Endothelial cell of umbilical vein (primary cell): ENCODE measurements at places on chromosomes 5 and 9.

- H3K4me3 ChIP-seq: no peak overlapping the region
- no peaks in the 10 kb centered on the region for H3K27me3 ChIP-seq
- DNase-seq: no peak
- peaks cover 31% of the 10 kb centered on the region for H3K4me1 ChIP-seq
- peak overlapping the region; percentile 100 for H3K27ac ChIP-seq
Observed at GRCh38 chr9:81391457-81391825, 297.9 kb downstream of the TLE1 start.

GRCh38 chr9:4740638-4741364 lies at the start of gene AK3:
TSS of gene AK3 (minus strand) at chr9:4741202. CDS start at chr9:4741087, 115 bp downstream.
- no peaks in the 10 kb centered on the region for H3K27me3 ChIP-seq
- H3K4me3 ChIP-seq: peak within 1 kb of the TSS; percentile 69
- peak; percentile 85 for DNase-seq
- H3K4me1 ChIP-seq: peaks cover 10% of the 10 kb centered on the region
- H3K36me3 ChIP-seq: no peaks in the 10 kb centered on the region
- H3K27ac ChIP-seq: peak within 1 kb of the TSS; percentile 77

- H3K4me1 ChIP-seq: no peaks in the 10 kb centered on the region
- no peak overlapping the region for H3K27ac ChIP-seq
- no peak for DNase-seq
- H3K36me3 ChIP-seq: no peaks in the 10 kb centered on the region
- no peaks in the 10 kb centered on the region for H3K27me3 ChIP-seq
Observed at GRCh38 chr5:167168971-167169370, 1122.5 kb upstream of the WWC1 start.

GRCh38 chr5:156402387-156402921 lies 75.5 kb downstream of the SGCD start:
- no peaks in the 10 kb centered on the region for H3K27me3 ChIP-seq
- H3K4me1 ChIP-seq: no peaks in the 10 kb centered on the region
- H3K36me3 ChIP-seq: no peaks in the 10 kb centered on the region

GRCh38 chr9:136220017-136220729 lies 15.2 kb upstream of the LHX3 start:
- DNase-seq: no peak
- no peaks in the 10 kb centered on the region for H3K4me1 ChIP-seq
- peaks cover 3% of the 10 kb centered on the region for H3K36me3 ChIP-seq

DNA sequence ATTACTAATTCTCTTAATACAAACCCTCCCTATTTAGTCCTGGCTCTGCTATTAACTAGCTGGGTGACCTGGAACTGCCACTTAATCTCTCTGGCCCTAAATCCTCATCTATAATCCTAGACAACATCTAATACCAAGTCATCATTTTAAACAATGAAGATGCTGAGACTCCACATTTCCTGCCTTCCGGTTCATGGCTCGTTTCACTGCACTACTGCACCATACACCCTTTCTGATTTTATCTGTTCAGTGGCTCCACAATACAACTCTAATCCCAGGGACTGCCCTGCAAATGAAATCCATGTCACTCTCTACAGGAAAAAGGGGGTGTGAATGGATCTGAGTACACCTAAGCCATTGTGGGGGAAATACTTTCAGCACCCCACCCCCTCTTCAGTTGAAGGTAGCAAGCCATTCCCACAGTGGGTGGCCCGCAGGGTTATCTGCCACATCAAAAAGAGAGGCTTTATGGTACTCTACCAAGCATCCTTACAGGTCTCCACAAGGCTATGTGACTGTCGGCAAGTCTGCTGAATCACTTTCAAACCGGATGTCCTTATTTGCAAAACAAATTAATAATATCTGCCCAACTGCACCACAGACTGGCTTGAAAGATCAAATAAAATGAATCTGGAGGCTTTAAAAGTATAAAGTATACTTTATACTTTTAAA lies 89.5 kb downstream of the EPB41L4A start:
- H3K4me3 ChIP-seq: no peak overlapping the region
- no peaks in the 10 kb centered on the region for H3K36me3 ChIP-seq
- peak overlapping the region; percentile 67 for H3K27ac ChIP-seq
- H3K27me3 ChIP-seq: no peaks in the 10 kb centered on the region

DNA sequence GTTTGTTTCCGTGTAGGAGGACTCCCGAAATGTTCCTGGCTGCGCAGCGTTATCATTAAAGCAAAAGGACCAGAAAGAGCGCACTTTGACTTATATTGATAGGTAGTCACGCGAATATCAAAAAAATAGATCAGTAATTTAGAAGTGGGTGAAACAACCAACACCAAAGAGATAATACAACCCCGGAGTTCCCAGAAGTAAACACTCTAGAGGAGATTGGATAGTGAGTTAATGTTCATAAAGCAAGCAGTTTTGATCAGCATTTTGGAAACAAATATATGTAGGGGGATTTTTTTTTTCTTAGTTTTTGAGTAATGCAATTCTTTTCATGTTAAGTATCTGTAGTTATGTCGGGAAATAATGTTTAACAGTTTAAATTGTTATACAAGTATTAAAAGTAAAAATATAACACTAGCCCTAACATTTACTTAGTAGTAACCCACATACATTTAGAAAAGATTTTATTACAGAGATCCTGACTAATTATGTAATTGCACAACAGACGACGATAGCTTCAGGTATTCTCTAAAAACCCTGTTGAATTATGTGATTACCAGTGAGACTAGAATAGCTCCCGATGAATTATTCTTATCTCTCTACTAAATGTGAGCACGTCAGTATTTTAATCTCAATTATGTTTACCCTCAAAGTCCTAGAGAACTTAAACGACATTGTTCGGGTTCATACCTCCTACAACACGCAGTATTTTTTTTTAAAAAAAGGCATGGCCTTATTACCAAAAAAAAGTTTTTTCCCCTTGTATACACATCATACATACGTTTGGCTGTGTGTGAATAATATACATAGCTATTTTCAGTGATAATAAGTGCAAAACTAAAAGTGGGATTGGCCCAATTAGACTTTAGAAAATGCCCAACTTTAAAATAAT lies 9.4 kb upstream of the NFIB start:
- peak overlapping the region; percentile 94 for H3K27ac ChIP-seq
- peaks cover 53% of the 10 kb centered on the region for H3K4me1 ChIP-seq
- DNase-seq: peak; percentile 76
- no peaks in the 10 kb centered on the region for H3K36me3 ChIP-seq
- H3K4me3 ChIP-seq: peak overlapping the region; percentile 64

DNA sequence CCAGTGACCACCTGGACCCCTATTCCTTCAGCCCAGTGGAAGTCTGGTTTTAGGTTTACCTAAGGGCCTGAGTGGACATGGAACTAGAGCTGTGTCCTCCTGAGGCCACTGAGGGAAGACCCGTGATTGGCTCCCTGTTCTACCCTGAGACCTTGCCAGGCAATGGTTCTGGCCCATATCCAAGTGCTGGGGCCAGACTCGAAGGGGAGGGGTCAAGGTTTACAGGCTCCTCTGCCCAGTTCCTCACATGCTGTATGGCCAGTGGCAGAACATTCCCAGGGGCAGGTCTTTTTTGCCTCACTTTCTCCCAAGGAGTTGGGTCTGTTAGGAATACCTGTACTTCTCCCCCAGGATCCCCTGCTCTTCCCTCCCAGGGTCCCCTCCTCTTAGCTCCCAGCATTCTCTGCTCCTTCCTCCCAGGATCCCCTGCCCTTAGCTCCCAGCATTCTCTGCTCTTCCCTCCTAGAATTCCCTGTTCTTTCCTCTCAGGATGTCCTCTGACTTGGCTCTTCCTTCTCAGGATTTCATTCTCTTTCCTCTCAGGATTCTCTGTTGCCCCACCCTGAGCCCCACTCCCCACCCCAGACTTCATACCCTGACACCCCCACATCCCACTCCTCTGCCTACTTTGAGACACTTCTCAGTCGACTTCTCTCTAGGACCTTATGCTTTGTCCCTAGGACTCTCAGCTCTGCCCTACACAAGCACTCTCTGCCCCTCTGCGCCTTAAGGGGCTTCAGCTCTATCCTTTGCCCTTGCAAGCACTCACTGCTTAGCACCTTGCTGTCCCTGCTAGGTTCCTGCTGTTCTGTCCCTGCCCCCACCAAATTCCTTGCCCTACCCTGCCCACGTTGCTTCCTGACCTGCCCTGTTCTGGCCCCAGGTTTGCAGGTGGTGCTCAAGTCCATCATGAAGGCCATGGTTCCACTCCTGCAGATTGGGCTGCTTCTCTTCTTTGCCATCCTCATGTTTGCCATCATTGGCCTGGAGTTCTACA lies 36.5 kb downstream of the CACNA1B start:
- H3K36me3 ChIP-seq: no peaks in the 10 kb centered on the region
- no peaks in the 10 kb centered on the region for H3K4me1 ChIP-seq
- H3K27me3 ChIP-seq: no peaks in the 10 kb centered on the region

GRCh38 chr5:10600626-10601245 lies 36.9 kb downstream of the ANKRD33B start:
- DNase-seq: no peak
- no peaks in the 10 kb centered on the region for H3K27me3 ChIP-seq
- peaks cover 17% of the 10 kb centered on the region for H3K4me1 ChIP-seq
- H3K27ac ChIP-seq: no peak overlapping the region

DNA sequence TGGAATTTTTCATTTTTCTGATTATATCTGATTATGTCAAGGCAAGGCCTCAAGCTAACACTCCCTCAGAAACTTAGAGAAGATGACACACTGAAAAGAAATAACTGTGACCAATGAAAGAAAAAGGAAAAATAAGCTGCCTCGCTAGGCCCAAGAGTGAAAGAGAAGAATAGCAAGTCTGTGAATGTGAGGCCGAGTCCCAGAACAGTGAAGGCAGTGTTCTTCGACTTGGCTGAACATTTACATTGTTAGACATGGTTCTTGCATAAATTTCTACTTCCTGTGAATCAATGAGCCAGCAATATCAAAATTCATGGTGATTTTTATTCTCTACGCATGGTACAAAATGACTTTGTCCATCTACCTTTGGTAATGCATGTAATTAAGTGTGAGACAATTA lies at the start of gene ATP10B:
Gene ATP10B (minus strand): TSS at position 163 of the 400 bp plus-strand sequence. CDS start 164,137 bp downstream, outside the sequence.
- DNase-seq: no peak
- H3K4me3 ChIP-seq: no peak within 1 kb of the TSS
- no peaks in the 10 kb centered on the region for H3K27me3 ChIP-seq
- no peak within 1 kb of the TSS for H3K27ac ChIP-seq
- no peaks in the 10 kb centered on the region for H3K4me1 ChIP-seq
